ENCODE measurements at places on chromosomes 13 and 19.
A peak's percentile ranks its signal among the peaks of the same experiment; 100 is the strongest.

- no peak for DNase-seq
Observed at GRCh38 chr19:2015608-2015950, at the start of gene BTBD2. Gene BTBD2, minus strand, starts transcription at chr19:2015714. Its CDS starts 11 bp downstream, at chr19:2015703.

DNA sequence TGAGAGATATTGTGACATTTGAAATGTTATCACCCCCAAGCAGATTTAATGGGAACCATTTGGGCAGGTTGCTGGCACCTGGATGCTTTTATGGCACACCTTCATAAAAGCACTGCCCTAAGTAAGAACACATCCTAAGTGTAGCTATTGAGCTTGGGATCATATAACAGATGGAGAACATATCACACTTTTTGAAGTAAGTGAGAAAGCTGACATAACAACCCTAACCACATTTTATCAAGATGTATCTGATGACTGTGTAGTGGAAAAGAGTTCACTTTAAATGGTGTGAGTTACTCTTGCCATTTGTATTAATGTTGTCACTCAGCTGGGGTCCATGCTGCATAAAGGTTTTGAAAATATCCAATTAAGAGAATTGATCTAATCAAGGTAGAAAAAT, 287.9 kb downstream of the DCLK1 start:
- DNase-seq = no peak

DNA sequence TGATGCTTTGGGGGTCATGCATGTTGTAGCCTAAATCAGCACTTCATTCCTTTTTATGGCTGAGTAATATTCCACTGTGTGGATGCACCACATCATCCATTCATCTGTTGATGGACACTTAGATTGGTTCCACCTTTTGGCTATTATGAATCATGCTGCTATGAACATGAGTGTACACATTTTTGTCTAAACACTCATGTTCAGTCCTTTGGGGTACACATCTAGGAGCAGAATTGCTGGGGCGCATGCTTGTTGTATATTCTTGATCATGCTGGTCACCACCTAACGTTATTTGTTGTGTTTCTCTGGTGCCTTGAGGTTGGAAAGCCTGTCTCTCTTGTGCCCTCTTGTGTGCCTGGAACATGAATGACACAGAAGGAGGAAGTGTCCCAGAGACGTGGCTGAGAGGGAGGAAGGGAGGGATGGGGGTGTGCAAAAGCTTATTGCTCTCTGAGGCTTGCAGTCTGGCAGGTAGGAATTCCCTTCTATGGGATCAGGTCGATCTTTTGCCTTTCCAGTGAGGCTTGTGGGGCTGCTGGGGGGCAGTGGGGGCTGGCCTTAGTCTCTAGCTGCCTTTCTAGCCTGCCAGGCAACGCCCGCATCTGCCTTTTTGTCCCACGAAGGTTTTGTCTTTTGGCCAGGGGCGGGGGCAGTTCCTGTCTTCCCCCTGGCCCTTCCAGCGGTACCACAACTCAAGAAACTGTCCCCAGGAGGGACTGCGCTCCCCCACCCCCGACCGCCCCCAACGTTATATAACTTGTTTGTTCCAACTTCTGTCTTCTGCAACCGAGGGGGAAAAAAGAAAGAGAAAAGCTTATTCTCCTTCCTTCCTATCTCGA, 7.6 kb downstream of the KLHL26 start:
- DNase-seq = no peak

- no peak for DNase-seq
Observed at GRCh38 chr19:3243819-3244700, 19.6 kb downstream of the CELF5 start.

GRCh38 chr13:56166864-56167263, 973.9 kb upstream of the PRR20A start:
- DNase-seq = no peak

DNA sequence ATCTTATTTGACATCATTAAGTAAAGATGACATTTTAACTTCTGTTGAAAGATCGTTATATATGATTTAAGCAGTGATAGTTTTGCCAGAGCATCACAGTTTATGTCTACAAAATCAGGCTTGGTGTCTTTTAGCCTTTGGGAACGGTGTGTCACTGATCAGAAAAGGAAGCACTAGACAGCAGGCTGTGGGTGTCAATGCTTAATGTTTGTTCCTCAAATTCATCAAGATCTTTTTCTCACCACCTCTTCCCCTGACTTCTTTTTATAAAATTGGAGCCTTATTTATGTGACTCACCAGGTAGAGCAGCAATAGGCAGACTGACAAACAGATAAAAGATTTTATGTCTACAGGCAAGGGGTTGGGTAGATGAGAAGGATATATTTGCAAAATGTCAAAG, 1558.5 kb downstream of the EFNB2 start:
- no peak for DNase-seq

- no peak for DNase-seq
Observed at GRCh38 chr13:32624441-32624840, 38.2 kb downstream of the PDS5B start.

GRCh38 chr19:20359933-20360720, 193.1 kb downstream of the ZNF486 start:
- DNase-seq = peak; percentile 17

DNA sequence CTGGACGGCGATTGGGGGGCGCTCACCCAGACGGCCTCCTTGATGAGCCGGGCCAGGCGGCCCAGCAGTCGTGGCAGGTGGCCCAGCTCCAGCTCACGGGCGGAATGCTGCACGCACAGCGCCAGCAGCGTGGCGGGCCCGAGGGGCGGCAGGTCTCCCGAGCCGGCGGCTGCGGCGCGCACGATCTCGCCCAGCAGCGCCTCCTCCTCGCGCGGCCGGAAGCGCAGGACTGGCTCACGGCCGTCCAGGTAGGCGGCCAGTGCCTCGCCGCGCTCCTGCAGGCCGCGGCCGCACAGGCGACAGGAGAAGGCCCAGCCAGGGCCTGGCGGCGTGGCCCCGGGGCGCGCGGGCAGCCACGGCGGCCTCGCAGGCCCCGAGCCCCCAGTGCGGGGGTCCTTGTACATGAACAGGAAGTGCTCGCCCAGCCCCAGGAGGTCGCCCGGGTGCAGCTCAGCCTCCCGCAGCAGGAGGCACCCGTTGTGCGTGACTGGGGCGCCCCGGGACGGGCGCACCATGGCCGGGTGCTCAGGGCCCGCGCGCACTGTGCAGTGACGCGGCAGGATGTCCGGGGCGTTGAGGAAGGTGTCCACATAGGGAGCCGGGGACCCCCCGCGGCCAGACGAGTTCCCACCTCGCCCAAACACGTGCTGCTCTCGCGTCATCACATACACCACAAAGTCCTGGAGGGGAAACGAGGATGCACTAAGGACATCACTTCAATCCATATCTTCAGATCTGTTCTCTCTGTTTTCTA, 9.6 kb upstream of the MAMSTR start:
- no peak for DNase-seq

DNA sequence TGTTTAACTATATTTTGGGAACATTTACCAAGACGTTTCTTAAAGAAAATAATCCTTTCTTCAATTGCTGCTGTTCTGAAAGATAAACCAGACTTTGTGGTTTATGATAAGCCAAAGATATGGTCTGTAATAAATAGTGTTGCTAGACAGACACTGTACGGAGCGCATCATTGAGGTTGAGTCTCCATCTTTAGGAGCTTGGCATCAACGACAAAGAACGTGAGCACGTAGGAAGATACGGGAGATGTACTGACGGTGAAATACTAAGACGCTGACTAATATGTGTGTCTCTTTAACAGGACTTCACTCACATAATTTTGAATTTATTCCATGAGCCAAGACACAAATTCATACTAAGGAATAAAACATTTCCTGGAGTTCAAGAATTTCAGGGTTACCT, 16.2 kb downstream of the TEX29 start:
- no peak for DNase-seq

- no peak for DNase-seq
Observed at GRCh38 chr19:55321466-55322137, 3.5 kb downstream of the TMEM150B start.

DNA sequence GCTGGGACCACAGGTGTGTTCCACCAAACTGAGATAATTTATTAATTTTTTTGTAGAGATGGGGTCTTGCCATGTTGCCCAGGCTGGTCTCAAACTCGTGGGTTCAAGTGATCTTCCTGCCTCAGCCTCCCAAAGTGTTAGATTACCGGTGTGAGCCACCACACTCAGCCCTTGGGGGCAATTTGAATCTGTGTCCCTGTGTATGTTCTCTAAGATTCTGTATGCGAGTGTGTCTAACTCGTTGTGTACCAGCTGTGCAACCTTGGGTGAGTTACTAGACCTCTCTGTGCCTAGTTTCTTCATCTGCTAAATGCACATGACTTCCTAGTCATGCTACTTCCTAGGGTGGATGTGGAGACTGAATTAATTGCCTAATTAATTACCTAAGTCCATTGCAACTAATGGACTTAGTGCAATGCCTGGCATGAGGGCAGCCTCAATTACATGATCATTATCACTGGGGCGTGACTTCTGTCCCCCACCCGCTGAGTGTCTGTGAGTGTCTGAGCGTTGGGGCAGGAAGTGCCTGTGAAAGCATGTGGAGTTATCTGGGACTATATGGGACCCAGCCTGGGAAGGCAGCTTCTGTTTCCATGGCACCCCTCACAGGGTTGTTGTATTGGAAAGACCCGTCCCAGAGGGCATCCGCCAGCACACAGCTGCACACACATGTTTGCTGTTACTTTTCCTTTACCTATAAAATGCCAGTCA, 1.8 kb upstream of the NCCRP1 start:
- no peak for DNase-seq

DNA sequence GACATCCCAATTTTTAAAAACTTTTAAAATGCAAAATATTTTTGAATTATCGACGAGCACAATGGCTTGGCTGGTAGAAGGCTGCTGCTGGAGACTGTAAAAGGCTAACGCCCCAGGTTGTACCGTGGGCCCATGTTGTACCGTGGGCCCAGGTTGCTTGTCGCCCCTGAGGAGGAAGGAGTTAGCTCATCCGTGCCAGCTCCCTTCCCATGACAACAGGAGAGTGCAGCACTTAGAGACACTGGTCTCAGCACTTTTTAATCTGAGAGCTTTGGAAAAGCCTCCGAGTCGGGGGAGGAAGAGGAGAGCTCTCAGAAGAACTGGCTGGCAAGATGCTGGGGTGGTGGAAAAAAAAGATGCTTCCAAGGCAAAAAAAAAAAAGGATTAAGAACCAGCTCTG, 50.3 kb upstream of the CACNA1A start:
- DNase-seq = no peak

GRCh38 chr13:99199541-99200431, 868 bp upstream of the UBAC2 start:
- DNase-seq = no peak

DNA sequence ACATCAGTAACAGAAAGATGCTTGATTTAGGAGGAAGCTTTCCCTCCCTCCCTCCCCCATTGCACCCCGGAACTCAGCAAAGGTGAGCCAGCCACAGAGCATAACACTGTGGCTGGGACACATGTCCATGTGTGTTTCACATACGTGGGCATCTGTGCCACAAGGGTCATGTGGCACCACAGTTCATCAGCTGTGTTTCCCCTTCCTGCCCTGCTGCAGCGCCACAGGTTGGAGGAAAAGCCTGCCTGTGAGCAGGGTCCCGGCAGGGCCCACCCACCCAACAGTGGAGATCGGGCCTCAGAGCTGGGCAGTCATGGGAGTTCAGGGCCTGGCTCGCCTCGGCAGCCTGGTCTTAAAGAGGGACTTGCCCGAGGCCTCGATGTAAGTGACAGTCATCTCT, 2.8 kb downstream of the ACP5 start:
- no peak for DNase-seq

DNA sequence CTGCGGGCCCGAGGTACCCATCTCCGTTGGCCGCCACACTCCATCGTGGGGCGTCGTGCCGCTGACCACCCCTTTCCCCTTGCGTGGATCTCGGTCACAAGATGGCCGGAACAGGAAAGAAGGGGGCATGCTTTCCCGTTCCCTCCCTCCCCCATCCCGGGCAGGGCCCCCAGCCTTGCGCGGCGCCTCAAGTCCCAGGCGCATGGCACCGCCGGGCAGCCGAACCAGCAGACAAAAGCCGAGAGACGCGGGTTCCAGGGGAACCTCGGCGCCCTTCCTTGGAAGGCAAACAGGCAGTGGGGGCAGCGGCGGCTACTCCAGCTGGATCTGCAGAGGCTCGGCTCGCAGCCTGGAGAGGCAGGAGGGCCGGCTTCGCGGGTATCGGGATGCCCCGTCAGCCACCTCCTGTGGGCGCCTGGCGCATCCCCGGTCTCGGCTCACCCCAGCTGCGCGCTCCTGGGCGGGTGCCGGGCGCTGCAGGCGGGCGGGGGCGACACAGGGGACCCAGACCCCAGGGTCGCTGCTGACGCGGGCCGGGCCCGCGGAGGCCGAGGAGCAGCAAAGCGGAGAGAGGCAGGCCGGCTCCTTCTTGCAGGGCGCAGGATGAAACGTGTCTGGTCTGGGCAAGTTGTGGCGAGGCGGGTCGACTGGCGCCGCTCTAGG, 439 bp downstream of the DZIP1 start:
- peak; percentile 52 for DNase-seq

- no peak for DNase-seq
Observed at GRCh38 chr19:27676334-27676733, 1536.6 kb downstream of the UQCRFS1 start.

DNA sequence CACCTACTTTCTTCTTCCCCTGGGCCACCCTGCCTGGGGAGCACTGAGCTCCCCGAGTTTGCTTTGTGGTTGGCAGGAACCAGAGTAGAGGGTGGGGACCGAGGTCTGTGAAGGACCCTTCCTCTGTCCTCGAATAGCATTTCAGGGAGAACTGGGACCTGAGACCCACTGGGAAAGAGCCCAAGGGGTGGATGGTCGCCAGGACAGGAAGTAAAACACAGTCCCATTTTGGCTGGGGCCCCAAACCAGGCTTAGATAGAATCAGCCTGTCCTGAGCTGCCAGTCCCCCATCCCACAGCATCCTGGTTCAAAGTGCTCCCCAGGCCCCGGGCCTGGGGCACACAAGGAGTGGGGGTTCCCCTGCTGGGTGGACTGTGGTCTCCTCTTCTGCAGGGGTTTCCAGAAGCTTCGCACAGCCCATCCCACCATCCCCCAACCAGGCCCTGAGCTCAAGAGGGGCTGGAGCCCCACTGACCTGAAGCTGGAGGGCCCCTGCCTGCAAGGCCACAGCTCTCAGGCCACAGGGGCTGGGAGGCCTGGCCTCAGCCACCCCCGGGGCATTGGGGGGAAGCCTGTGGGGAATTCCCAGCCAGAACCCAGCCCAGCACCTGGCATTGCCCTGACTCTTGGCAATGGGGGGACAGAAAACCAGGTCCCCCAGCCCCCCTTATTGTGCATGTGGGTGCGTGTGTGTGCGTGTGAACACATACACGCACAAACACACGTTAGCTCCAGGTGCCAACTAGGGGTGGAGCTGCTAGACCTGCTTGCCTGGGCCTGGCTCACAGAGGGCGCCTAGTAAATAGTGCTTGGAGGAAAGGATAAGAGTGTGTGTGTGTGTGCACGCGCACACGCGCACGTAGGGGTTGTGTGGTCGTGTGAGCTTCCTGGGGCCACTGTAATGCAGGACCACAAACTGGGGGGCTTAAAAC, 995 bp upstream of the MKNK2 start:
- no peak for DNase-seq

DNA sequence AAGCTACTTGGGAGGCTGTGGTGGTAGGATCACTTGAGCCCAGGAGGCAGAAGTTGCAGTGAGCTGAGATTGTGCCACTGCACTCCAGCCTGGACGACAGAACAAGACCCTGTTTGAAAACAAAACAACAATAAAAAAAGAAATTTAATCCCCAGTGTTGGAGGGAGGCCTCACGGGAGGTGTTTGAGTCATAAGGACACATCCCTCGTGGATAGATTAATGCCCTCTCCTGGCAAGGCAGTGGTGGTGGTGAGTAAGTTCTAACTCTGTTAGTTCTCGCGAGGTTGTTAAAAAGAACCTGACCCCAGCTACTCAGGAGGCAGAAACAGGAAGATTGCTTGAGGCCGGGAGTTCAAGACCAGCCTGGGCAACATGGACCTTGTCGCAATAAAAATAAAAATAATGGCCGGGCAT, 27.6 kb upstream of the SIN3B start:
- no peak for DNase-seq
